AG08395 (cell line): ENCODE measurements at places on chromosomes 6 and 20.

DNA sequence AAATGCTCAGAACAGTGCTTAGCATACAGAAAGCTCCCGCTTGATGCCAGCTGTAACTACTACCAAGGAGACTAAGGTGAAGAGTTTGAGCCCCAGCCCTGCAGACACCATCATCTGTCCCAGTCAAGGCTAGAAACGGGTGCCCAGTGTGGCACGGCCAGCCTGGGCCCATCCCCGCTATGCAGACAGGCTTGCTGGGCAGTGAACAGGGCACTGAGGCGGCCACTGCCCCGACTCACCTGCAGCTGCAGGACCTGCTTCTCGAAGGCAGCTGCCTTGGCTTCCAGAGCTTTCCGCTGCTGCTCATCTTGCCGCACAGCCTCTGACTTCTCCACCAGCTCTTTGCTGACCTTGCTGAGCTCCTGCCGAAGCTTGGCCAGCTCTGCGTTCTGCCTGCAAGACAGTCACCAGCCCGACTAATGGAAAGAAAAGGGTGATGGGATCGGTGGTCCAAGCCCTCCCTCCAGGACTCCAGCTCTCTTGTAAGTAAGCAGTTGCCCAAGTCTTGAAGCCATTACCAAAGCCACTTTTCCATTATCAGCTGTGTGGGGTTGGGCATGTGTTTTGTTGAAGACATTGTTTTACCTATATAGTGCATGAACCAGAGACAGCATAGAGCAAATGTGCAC is 48.7 kb downstream of the RRBP1 start:
- no peak for DNase-seq

GRCh38 chr20:40438161-40438830 is 250.7 kb downstream of the MAFB start:
- no peak for DNase-seq

DNA sequence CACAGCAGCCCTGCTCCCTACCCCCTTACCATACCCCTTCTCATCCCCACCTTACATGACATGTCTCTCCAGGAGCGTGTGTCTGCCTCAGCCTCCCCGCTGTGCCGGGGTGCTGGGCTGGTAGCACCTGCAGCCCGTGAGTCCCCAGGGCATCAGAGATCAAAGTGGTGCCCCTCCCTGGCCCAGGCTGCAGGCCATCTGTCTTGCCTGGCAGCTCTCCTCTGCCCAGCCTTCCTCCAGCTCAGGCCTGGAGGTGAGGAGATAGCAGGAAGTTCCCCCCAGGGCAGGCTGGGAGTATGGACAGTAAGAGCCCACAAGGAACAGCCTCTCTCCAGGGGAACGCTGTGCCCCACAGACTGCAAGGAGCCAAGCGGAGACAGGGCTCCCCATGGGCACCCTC is 35.3 kb downstream of the GRM4 start:
- no peak for DNase-seq

DNA sequence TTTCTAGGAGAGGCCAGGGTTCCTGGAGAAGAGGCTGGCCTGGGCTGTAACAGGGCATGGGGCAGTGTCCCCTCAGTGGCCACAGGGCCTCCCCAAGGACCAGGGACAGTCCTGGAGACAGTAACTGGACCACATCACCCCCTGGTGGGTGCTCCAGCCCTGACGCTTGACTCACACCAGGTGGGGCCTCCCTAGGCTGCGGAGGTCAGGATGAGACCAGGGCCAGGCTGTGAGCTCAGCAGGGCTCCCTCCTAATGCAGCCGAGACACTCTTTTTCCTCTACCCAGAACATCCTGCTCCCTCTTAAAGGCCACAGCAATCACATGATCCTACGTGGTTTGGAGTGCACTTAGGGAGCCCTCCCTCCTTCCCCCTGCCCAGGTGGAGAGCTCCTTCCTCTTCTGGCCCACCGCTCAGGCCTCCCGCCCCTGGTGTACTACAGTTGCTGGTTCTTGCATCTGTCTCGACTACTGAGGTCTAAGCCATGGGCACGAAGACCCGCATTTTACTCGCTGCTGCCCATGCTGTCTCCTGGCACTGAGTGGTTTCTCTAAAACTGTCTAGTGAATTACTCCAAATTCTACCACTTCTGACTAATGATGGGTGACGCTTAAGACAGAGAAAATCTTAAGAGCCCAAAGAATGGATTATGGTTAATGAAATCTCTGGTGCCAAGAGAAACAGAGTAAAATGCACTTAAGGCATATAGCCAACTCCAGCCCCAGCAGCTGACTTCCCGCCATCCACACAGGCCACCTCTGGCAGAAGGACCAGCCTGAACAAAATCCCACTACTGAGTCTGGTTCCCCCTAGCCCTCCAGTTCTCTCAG is 166.1 kb upstream of the CST7 start:
- no peak for DNase-seq

DNA sequence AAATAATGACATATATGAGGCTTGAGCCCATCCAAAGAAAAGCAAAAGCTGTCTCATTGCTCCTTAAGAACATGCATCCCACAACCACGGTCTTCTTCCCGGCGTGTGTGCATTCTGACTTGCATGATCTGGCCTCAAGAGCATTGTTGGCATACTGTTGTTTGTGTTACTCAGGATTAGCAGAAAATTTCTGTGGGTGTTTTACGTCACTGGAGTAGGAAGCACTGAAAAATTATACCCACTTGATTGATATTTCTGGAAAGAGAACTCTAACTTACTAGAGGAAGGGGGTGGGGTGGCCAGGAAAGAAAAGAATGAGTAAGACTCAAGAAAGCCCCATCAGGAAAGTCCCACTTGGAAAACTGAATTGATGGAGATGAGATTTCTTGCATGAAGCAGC is 326.2 kb upstream of the PRDM1 start:
- peak; percentile 33 for DNase-seq

- peak; percentile 92 for DNase-seq
Measured at GRCh38 chr6:134908906-134909516, 40.9 kb downstream of the ALDH8A1 start.

- no peak for DNase-seq
Measured at GRCh38 chr6:25961619-25962148, 918 bp upstream of the TRIM38 start.

DNA sequence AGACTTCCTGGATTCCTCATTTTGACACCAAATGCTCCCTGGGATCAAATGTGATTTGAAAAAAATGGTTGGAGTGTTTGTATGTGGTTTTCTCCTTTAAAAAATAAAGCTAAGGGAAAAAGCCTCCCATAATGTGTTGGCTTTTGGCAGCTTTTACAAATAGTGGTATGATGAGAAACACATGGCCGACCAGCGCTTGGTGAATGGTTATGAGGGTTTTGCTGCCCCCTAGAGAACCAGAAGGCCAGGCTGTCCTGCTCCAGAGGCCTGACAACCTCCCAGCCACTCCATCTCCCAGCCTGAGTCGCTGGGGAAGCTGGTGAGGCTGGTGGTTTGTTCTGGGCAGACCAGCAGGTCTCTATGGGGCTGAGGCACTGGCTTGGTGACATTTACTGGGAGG is 69.3 kb downstream of the CLIC5 start:
- DNase-seq = peak; percentile 89

GRCh38 chr6:124738482-124738881 is 223.8 kb upstream of the RNF217 start:
- DNase-seq = no peak

GRCh38 chr20:50308166-50308512 is 117.5 kb downstream of the CEBPB start:
- no peak for DNase-seq

- no peak for DNase-seq
Measured at GRCh38 chr20:45578231-45578630, 853 bp downstream of the WFDC8 start.

- no peak for DNase-seq
Measured at GRCh38 chr6:168217216-168217879, 102.2 kb downstream of the DACT2 start.

GRCh38 chr6:43521836-43522235 is 4.9 kb downstream of the POLR1C start:
- DNase-seq = no peak

GRCh38 chr6:85670573-85670972 is 27.9 kb upstream of the SYNCRIP start:
- DNase-seq = no peak

GRCh38 chr6:14887181-14887580 is 358.7 kb upstream of the JARID2 start:
- DNase-seq = no peak

GRCh38 chr6:487956-488355 is 96.4 kb downstream of the IRF4 start:
- DNase-seq = no peak

GRCh38 chr20:55143601-55144000 is 668.2 kb downstream of the DOK5 start:
- DNase-seq = no peak

GRCh38 chr6:11613858-11614257 is 76.3 kb downstream of the TMEM170B start:
- peak; percentile 70 for DNase-seq

- DNase-seq = peak; percentile 21
Measured at GRCh38 chr6:373773-374724, 17.5 kb upstream of the IRF4 start.

GRCh38 chr6:124033501-124033900 is 229.8 kb downstream of the NKAIN2 start:
- no peak for DNase-seq

DNA sequence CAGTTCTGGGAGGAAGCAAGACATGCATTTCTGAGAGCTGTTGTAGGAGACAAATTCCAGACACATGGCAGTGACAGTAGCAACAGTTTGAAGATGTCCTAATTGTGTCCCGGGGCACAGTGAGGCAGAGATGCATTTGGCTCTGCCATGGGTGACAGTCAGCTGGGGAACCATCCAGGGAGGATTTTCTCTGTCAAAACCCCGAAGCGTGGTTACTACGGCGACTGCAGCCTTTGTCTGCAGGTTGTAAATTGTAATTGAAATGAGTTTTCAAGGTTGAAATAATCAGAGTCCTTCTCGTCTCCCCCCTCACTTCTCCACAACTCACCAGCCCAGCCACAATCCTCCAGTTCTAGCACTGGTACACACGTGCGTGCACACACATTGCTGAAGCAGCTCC is 100.1 kb downstream of the GRM4 start:
- no peak for DNase-seq

- DNase-seq = no peak
Measured at GRCh38 chr6:105774247-105774646, 311.9 kb upstream of the PRDM1 start.

DNA sequence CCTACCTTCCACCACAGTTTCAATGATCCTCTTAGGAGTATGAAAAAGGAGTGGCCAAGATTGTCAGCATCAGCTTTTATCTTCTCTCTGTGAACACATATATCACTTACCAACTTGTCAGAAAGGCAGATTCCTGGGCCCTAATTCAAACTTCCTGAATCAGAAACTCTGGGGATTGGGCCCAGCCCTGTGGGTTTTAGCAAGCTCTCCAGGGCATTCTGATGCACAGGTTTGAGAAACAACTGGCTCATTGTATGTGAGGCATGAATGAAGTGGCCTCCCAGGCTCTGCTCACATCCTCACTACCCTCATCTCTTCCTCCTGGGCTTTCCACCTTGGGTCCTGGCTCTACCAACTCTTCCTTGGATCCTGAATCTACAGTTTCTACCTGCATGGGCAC is 13.2 kb upstream of the THBD start:
- no peak for DNase-seq

GRCh38 chr6:89952686-89953085 is 58.4 kb downstream of the GJA10 start:
- peak; percentile 56 for DNase-seq

DNA sequence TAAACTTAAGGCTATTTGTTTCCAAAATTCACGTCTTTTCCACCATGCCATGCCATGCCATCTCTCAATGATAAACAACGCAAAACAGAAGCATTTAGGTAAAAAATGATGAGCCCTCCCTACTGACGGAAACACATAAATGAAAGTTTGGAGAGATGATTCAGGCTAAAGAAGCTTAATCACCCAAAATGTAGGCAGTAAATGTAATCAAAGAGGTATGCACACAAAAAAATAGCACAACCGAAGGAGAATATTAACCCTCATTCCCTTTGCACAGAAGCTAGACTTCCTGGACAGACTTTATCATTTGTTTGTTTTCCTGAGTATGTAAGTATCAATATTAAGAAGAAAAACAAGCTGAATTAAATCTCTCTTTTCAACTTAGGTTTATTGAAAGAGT is 28.8 kb downstream of the DCDC2 start:
- DNase-seq = no peak

DNA sequence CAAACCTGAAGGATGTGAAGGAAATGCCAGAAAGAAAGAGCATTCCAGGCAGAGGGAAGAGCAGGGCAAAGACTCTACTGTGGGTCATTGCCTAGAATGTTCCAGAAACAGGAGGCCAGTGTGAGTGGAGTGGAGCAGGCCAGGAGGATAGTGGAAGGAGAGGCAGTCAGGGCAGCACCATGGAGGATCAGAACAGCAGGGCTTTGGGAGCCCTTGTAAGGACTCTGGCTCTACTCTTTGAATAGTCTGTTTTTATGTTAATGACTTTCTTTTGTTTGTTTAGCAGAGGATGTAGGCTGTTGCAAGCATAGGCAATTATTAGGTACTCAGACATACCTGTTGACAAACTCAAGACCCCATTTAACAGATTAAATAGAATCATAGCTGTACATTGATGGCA is 23.6 kb upstream of the FBXL4 start:
- no peak for DNase-seq

GRCh38 chr6:32129297-32130088 is 595 bp downstream of the FKBPL start:
- DNase-seq = no peak

- no peak for DNase-seq
Measured at GRCh38 chr6:700490-700889, 7.6 kb upstream of the EXOC2 start.

DNA sequence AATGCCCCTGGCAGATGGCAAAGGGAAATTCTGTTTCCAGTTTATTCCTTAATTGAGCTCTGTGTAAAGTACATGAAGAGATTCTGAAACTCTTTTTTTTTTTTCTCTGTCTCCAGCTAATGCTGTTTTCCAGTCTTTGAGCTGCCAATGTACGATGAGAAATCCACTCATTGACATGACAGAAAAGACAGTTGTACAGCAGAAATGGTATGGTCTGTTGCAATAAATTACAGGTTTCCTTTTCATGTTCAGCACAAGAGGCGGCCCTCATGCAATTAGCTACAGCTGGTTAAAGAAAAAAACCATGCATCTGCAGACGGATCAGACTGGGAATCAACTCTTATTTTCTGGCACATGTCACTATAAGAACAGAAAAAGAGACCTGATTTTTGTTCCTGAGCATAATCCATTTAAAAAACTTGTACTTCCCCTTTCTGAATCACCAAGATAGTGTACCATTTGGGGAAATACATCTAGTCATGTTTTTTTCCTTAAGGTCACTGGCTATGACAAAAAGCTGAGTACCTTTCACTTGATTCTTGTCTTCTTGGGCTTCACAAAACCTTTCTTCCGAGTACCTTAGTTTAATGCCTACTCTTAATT is 289.8 kb upstream of the PREP start:
- DNase-seq = no peak
